ENCODE measurements at places on chromosomes 2 and 18.

GRCh38 chr2:77488141-77488540 lies 34.0 kb downstream of the LRRTM4 start:
- DNase-seq = no peak

DNA sequence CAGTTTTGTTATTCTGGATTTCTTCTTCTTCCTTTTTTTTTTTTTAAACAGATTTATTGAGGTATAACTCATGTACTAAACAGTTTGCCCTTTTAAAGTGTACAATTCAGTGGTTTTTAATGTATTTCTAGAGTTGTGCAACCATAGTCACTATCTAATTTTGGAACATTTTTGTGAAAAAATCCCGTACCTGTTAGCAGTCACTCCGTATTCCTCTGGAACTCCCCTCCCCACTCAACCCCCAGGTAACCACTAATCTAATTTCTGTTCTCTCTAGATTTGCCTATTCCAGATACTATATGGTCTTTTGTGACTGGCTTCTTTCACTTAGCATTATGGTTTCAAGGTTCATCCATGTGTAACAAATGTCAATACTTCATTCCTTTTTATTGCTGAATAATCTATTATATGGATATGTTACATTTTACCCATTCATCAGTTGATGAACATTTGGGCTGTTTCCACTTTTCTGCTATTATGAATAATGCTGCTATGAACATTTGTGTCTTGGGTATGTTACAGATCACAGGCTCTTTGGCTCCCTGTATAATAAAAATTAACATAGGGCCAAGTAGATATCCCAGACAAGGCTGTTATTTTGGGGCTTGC lies 21.9 kb downstream of the EHBP1 start:
- no peak for DNase-seq

DNA sequence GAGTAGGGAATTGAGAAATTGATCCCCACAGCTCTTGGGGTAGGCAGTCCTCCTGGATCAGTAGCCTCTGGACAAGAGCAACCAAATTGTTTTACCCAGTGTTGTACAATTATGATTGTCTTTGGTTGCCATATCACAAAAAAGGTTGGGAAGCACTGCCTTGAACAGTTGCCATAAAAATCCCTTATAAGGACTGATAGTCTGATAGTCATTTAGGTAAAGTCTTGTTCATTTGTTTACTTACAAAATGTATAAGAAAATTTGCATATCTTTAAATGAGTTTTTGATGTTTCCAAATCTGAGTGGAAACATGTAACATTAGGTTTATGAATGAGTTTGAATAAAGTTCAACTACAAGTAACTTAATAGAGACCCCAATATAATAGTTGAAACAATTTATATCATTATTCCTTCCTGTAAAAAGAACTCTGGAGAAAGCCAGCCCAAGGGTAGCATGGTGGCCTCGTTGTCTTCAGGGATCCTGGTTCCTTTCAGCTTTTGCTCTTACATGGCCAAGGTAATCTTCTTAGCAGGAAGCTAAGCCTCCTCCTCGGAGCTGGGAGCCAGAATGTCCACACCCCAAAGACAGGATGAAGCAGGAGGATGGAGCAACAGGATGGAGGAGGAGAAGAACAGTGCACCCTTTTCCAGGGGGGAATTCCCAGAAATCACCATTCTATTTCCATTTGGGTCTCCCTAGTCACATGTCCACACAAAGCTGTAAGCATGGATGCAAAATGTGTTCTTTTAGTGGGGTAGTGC lies 35.7 kb upstream of the NEMP2 start:
- no peak for DNase-seq

DNA sequence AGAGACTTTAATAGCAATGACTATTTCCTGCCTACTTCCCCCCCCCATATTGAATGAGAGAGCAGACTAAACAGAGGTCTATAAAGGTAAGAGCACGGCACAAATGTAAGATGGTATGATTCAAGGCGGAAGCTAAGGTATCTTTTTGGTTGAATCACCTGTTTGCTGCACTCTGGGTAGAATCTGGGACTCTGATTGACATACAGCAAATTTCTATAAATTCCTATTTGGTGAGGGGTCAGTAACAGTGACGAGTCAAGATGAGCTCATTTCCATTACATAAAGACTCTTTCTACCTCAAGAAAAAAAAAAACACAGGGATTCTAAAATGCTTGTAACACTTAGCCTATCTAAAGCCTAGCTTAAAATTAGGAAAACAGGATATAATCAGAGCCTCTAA lies 297.3 kb downstream of the TNS1 start:
- DNase-seq = no peak

DNA sequence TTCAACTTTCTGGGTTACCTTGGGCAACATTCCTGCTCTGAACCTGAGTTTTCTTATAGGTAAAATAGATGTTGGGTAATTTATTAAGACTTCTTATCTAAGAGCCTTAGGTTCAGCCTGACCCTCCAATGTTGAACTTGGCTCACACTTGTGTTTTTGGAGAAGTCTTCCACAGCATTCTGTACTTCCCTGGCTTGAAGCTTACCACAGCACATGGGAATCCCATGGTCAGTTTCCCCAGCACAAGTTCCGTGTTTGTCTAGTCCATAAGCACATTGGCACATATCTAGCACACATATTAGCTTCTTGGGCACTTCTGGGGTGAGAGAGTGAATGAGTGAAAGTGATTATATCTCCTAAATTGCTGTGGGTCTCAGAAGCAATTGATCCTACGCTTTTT lies 782.5 kb upstream of the HS6ST1 start:
- DNase-seq = no peak

DNA sequence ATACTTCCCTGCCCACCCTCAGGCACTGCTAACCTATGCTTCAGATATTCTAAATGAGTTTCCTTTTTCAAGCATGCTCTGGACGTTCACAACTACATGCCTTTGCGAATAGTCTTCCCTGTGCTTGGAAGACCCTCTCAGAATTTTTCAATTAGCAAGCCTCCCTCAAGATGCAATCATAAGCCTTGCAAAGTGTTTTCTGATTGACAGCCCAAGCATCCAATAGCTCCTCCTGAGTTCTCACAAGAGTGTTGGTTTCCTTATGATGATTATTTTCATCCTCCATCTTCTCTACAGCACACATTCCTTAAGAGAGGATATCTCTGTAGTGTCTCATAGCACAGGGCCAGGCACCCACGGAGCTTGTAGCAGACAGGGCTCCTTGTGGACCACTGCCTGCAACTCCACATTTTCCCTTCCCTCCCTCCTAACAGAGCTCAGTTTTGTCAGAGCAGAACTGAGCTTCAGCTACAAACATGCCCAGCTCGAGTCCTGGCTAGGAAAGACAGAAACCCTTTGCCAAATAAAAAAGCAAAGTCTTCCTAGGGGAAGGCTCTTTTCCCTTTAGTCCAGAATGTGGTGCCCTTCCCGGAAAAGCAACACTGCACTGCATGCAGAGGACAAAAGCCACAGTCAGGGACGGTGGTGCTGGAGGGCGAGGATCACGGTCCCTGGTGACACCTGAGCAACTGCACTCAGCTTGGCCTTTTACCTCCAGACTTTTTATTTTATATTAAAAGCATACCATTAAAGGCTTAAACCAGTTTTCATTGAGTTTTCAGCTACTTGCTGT lies 819.8 kb upstream of the ID2 start:
- DNase-seq = no peak

DNA sequence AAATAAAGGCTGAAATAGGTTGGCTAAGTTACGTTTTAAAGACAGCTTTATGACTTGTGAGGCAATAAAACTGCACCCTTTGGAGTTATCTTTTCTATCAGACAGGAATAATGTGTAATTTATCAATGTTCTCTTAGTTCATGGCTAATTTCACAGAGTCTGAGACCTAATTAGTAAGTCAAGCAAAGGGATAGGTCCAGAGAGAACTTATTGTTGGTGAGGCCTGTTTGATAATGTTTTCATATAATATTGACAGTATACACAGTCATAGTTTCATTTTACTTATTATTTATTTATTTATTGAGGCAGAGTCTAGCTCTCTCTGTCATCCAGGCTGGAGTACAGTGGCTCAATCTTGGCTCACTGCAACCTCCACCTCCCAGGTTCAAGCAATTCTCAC lies 1.9 kb upstream of the IL36RN start:
- DNase-seq = no peak

GRCh38 chr2:109440499-109441156 lies 173.1 kb downstream of the SEPTIN10 start:
- DNase-seq = no peak

Measured in retinal pigment epithelial cell (primary cell).